A549 treated with RU486 at 1 μM for 4 hours (cell line): ENCODE measurements at places on chromosomes 5 and 9. TPM values are rescaled to one million over a fixed set of nuclear protein-coding genes. Genes with fewer than 3 reads are reported as not detected.

TPRN gene
- total RNA-seq, result 5.1 to 10.4 TPM (median 8.8 TPM) in 5 replicates

TAL2 gene
- total RNA-seq, result 0.22 to 0.32 TPM in 2 of 5 replicates, not detected in the others

ENTPD8 gene
- 0.15 to 0.31 TPM (median 0.20 TPM) in 5 replicates for total RNA-seq

VAV2 gene
- total RNA-seq, result 33.3 to 44.1 TPM (median 39.3 TPM) in 5 replicates

SH3RF2 gene
- total RNA-seq, result 2.9 to 3.8 TPM (median 3.2 TPM) in 5 replicates

LCN9 gene
- not detected in 5 replicates for total RNA-seq

OLFM1 gene
- 8.9 to 10.1 TPM (median 9.9 TPM) in 5 replicates for total RNA-seq

CARD9 gene
- 0.42 to 1.9 TPM (median 0.95 TPM) in 5 replicates for total RNA-seq

MYMK gene
- total RNA-seq, result not detected in 5 replicates

SPATA31C1 gene
- not detected in 5 replicates for total RNA-seq

GLDC gene
- total RNA-seq, result 12.1 to 13.3 TPM (median 12.9 TPM) in 5 replicates

LCN15 gene
- not detected in 5 replicates for total RNA-seq

OTULINL gene
- 4.8 to 6.9 TPM (median 6.2 TPM) in 5 replicates for total RNA-seq

IL5 gene
- total RNA-seq, result not detected in 5 replicates

SURF2 gene
- total RNA-seq, result 36.9 to 58.0 TPM (median 48.7 TPM) in 5 replicates

SPINK4 gene
- not detected in 5 replicates for total RNA-seq

GRIN1 gene
- 0.26 to 0.78 TPM (median 0.52 TPM) in 5 replicates for total RNA-seq

FAM151B gene
- total RNA-seq, result 1.2 to 2.6 TPM (median 1.8 TPM) in 5 replicates

SLC36A3 gene
- not detected in 5 replicates for total RNA-seq

CATSPER3 gene
- 0.19 to 0.67 TPM (median 0.46 TPM) in 5 replicates for total RNA-seq

ASPN gene
- total RNA-seq, result not detected in 5 replicates

FOXI1 gene
- total RNA-seq, result not detected in 5 replicates

PRLR gene
- 0.01 to 0.29 TPM (median 0.14 TPM) in 4 of 5 replicates, not detected in the other for total RNA-seq

PCDHB16 gene
- 0.04 to 0.30 TPM (median 0.07 TPM) in 5 replicates for total RNA-seq

CTXN3 gene
- total RNA-seq, result not detected in 5 replicates

SLC24A2 gene
- not detected in 5 replicates for total RNA-seq

SLC28A3 gene
- total RNA-seq, result not detected in 5 replicates

FSTL4 gene
- total RNA-seq, result 1.9 to 4.8 TPM (median 3.5 TPM) in 5 replicates

MAPK9 gene
- 29.2 to 40.8 TPM (median 37.9 TPM) in 5 replicates for total RNA-seq

AK3 gene
- total RNA-seq, result 42.6 to 62.7 TPM (median 57.6 TPM) in 5 replicates

PPP2CA gene
- 224 to 299 TPM (median 269 TPM) in 5 replicates for total RNA-seq

LCP2 gene
- total RNA-seq, result not detected in 5 replicates

HSPB3 gene
- not detected in 5 replicates for total RNA-seq

SLC6A3 gene
- 0.07 to 0.37 TPM (median 0.14 TPM) in 4 of 5 replicates, not detected in the other for total RNA-seq

SAPCD2 gene
- total RNA-seq, result 14.0 to 28.0 TPM (median 25.8 TPM) in 5 replicates

CCDC69 gene
- 1.5 to 2.0 TPM (median 1.7 TPM) in 5 replicates for total RNA-seq

OBP2B gene
- total RNA-seq, result not detected in 5 replicates

SLC4A9 gene
- total RNA-seq, result not detected in 5 replicates

SRD5A1 gene
- 15.5 to 33.2 TPM (median 31.1 TPM) in 5 replicates for total RNA-seq

PCDHA9 gene
- 0.04 TPM in 1 of 5 replicates, not detected in the others for total RNA-seq

CCL27 gene
- total RNA-seq, result 0.22 to 0.41 TPM (median 0.23 TPM) in 3 of 5 replicates, not detected in the others

GRIN3A gene
- total RNA-seq, result not detected in 5 replicates

GFI1B gene
- not detected in 5 replicates for total RNA-seq

PCDHB15 gene
- total RNA-seq, result 0.06 to 0.10 TPM (median 0.08 TPM) in 3 of 5 replicates, not detected in the others

PTGDS gene
- total RNA-seq, result 0.25 to 0.76 TPM (median 0.59 TPM) in 3 of 5 replicates, not detected in the others

CRB2 gene
- 0.03 to 0.08 TPM (median 0.05 TPM) in 5 replicates for total RNA-seq

MLANA gene
- not detected in 5 replicates for total RNA-seq

COL23A1 gene
- not detected in 5 replicates for total RNA-seq

PCDHA6 gene
- total RNA-seq, result 0.05 to 0.06 TPM (median 0.05 TPM) in 3 of 5 replicates, not detected in the others

KCTD16 gene
- total RNA-seq, result 0.02 to 0.08 TPM (median 0.04 TPM) in 4 of 5 replicates, not detected in the other

CENPK gene
- 14.3 to 41.1 TPM (median 32.9 TPM) in 5 replicates for total RNA-seq

SHROOM1 gene
- total RNA-seq, result 6.0 to 11.4 TPM (median 9.4 TPM) in 5 replicates

FGD3 gene
- total RNA-seq, result 0.09 to 0.24 TPM (median 0.18 TPM) in 5 replicates

SPATA31C2 gene
- not detected in 5 replicates for total RNA-seq
